ENCODE measurements at places on chromosomes 7 and 10.

GRCh38 chr10:96984541-96985131, 152.5 kb downstream of the LCOR start:
- DNase-seq = no peak

DNA sequence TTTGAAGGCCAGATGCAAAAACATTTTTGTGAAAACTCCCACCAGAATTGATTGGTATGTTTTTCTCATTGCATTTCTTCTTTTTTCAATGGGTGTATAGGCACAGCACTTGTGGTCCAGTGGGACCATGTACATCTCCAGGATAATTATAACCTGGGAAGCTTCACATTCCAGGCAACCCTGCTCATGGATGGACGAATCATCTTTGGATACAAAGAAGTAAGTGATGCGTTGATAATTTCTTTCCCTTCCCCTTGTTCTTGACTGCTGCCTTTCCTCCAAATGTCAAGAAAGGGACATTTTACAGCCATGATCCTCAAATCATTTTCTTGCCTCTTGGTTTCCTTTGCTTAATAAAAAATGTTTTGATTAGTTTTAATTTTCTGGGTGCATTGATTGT, 331.5 kb downstream of the PLXDC2 start:
- DNase-seq = no peak

- DNase-seq = no peak
Measured at GRCh38 chr7:16741676-16742075, 11.9 kb upstream of the TSPAN13 start.

GRCh38 chr7:100706672-100707311, 871 bp downstream of the POP7 start:
- no peak for DNase-seq

DNA sequence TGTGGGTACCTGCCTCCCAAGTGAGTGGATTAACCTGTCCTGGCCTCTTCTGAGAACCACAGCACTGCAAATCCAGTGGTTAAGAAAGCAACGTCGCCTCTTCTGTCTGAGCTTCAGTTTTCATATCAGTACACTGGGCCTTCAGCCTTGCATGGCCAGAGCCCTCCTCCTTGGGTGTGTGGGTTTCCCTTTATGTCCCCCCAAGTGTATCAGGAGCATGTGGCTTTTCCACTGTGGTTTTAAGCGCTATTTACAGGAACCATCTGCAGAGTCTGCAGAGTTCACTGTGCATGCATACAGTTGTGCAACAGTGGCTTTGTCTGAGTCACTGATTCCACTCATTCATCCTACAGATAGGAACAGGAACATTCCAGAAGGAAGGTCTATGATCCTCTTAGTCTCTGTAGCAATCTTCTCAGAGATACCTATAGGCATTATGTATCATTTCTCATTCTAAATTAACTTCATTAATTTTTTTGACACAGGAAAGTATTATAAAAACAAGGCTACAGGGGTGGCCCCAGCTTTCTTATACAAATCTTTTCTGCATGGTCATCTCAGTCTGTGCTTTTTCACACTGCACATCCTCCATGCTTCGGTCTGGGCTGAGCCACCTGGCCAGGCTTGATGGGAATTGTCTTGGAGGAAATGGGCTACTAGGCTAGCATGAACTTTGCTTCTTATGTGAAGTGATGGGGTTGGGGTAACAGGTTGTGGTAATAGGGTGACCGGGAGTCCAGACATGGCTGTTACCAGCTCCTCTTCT, 17.1 kb downstream of the MBL2 start:
- no peak for DNase-seq

- no peak for DNase-seq
Measured at GRCh38 chr7:64045301-64046040, at the start of gene ZNF727. Gene ZNF727, plus strand, starts transcription at chr7:64045434. Its CDS starts 188 bp downstream, at chr7:64045622.

DNA sequence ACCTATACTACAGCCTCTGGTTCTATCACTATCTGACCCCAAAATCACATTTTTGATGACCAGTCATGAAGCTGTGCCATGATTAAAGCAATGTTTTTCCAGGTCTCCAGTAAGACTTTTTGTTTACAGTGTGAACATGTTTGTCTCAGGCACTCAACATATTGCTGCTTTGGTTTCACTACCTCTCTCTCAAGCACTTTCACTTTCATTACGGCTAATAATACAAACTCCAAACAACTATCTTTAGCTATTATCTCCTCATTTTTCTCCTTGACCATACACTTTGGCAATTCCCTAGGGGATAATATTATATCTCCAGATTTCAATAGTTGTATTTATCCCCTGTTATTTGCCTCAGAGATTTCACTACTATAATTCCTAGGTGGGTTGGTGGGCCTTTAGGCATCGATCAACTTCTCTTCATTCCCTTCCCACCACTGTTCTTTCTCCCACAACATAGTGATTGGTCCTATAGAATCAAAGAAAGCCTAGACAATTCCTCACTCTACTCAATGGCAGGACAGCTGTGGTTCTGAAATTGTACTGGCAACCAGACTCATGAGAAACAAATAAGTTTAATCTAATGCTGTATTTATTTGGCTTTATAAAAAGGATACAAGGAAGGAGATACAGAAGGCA, 261.4 kb upstream of the ZWINT start:
- DNase-seq = no peak

GRCh38 chr10:101774589-101775272, 1.2 kb downstream of the FGF8 start:
- no peak for DNase-seq

GRCh38 chr10:13681095-13681494, 94.3 kb downstream of the PRPF18 start:
- DNase-seq = no peak

GRCh38 chr10:69181433-69181832, 1.4 kb downstream of the SUPV3L1 start:
- DNase-seq = no peak

- no peak for DNase-seq
Measured at GRCh38 chr10:98030991-98031431, 590 bp upstream of the CRTAC1 start.

Data from CD4-positive, alpha-beta T cell treated with Interleukin-15 for 4 hours (primary cell).